ENCODE measurements at places on chromosomes 16 and 17.

GRCh38 chr17:9825641-9826150 lies at the start of gene GLP2R:
TSS of gene GLP2R (plus strand) at chr17:9825924. CDS start at chr17:9826064, 140 bp downstream.
- no peak for DNase-seq

GRCh38 chr16:8887952-8888560 lies 5.9 kb downstream of the LITAFD start:
- no peak for DNase-seq

DNA sequence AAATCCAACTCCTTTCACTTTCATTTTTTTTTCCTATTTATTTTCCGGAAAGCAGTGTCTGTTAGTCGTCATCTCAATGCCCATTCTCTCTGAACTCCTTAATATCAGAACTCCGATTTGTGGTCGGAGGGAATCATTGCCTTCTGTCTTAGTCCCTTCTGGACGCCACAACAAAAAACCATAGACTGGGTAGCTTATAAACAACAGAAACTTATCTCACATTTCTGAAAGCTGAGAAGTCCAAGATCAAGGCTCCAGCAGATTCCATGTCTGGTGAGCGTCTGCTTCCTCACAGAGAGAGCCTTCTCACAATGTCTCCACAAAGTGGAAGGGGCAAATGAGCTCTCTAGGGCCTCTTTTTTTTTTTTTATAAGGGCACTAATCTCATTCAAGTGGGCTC lies 296.6 kb upstream of the CDH11 start:
- DNase-seq: no peak

DNA sequence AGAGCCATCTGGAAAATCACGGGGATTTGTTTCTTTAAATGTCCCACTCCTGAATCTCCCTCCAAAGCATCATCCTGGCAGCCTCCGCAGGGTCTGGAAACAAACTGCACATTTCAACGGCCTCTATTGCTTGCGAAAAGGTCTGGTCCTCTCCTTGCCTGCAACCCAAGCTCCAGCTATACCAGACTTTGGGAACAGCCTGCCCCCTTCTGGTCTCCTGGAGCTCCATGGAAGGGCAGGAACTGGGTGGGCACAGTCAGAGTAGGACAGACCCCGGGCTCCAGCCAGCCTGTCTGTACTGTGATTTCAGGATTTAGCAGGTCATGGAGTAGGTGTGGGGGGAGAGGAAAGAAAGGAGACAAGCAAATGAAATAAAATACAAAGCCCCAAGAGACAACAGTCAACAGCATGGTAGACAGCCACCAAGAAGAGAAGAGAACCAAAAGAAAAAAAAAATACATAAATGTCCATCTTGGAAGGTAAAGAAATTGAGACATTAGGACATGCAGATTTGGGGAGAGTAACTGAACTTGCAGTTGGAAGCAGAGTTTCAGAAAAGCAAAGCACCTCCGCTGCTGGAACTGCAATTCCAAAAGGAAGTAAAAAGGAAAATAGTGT lies 2.7 kb downstream of the XYLT1 start:
- peak; percentile 80 for DNase-seq

- peak; percentile 53 for DNase-seq
Observed at GRCh38 chr16:24729951-24730815, 732 bp downstream of the TNRC6A start.

DNA sequence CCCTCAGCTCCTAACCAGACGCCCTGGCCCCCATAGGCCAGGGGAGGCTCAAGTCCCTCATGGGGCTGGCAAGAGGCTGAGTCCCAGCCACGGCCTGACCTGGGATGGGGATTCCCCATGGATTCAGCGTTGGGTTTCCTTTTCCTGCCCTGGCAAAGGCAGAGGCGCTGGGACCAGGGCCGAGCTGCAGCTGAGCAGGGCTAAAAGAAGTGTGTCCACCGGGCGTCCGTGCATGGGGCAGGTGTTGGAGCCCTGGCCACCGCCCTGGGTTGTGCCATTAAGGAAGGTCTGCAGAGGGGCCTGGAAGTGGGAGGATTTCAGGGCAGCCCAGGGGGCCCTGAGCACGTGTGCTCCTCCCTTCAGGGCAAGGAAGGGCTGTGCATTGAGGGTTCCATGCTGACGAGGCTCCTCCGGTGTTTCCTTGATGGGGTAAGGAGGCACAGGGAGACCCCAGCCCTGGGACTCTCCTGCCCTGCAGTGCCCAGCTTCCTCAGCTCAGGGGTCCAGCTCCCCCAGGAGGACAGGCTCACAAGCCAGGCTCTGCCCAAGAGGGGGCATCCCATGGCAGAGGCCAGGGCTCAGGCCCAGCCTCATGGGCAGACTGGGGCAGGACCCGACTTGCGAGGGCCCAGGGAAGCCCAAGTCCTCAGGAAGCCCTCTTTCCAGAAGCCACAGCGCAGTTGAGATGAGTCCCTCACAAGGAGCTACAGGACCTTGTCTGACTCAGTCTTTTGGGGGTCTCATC lies 10.1 kb downstream of the TBC1D26 start:
- DNase-seq: no peak

DNA sequence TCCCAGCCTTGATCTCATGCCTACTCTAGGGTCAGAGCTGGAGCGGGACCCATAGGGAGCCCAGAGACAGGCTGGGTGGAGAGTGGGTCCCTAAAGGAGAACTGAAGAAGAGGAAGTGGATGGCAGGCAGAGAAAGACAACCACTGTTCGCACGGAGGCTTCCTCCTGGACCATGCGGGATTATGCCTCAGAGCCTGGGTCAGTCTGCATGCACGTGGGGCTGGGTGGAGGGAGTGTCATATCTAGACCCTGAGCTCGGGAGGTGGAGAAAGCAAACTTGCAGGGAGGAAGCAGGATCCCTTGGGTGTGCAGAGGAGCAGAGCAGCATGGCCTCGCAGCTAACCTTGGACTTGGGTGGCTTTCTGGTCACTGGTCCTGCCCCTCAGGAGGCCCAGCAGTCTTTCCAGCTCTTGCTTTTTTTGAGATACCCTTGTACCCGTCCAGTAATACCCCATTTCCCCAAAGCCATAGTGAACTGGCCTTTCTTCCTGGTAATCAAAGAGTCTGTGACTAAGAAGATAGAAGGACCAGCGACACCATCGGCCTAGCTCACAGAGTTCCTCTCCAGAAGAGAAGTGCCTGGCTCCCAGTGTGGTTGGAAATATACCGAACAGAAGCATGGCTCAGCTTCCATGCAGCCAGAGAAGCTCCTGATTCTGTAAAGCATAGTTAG lies 344.2 kb downstream of the CPPED1 start:
- no peak for DNase-seq

GRCh38 chr16:47627721-47628120 lies 166.6 kb downstream of the PHKB start:
- no peak for DNase-seq

DNA sequence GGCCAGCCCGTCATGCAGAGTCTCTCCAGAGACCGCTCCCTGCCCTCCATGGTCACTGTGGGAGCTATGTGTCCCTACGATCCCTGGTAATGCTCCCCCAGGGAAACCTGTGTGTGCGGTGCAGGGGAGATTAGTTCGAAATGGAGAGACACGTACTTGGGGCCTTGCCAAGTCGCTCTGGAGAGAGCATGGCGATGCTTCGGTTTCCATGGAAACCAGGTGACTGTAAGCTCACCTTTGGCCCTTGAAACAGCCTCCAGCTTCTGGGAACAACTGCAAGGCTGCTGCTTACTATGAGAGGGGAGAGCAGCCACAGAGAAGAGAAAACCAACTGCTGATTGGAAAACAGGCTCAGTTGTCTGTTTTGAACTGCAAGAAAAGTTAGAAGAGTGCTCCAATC lies 879.7 kb upstream of the EEF2KMT start:
- no peak for DNase-seq

DNA sequence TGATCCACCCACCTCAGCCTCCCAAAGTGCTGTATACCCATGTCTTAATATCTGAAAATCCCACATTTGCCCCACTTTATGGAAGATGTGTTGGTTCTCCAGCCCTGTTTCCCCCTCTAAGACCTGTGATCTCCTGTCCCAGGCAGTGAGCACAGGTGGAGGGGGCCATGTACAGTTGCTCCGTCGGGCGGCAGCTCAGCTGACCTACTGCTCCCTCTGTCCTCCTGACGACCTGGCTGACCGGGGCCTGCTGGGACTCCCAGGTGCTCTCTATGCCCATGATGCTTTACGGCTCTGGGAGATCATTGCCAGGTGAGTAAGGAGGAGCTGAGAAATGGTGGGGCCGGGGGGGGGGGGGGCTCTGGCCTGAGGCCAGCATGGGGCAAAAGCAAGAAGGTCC lies 6.7 kb upstream of the RNASEK start:
- no peak for DNase-seq

- peak; percentile 75 for DNase-seq
Observed at GRCh38 chr17:2398655-2399571, 1.9 kb downstream of the MNT start.

GRCh38 chr17:40415390-40415789 lies 2.3 kb downstream of the TOP2A start:
- DNase-seq: no peak

DNA sequence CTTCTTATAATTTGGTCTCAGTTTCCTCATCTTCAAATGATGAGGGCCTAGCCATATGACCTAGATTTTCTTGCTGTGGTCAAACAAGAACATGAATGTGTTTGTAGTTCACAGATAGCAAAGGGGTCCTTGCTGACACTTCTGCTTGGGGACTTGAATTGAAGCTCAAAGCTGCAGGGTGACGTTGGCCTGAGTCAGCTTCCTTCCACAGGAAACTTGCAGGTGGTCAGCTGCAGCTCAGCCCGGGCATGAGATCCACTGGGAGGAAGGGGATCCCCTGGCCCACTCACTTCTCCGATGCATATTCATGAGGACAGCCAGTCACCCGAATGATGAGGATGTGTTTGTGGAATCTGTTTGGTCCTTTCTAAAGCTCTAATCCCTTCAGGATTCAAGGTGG lies 42.6 kb upstream of the AXIN2 start:
- no peak for DNase-seq

DNA sequence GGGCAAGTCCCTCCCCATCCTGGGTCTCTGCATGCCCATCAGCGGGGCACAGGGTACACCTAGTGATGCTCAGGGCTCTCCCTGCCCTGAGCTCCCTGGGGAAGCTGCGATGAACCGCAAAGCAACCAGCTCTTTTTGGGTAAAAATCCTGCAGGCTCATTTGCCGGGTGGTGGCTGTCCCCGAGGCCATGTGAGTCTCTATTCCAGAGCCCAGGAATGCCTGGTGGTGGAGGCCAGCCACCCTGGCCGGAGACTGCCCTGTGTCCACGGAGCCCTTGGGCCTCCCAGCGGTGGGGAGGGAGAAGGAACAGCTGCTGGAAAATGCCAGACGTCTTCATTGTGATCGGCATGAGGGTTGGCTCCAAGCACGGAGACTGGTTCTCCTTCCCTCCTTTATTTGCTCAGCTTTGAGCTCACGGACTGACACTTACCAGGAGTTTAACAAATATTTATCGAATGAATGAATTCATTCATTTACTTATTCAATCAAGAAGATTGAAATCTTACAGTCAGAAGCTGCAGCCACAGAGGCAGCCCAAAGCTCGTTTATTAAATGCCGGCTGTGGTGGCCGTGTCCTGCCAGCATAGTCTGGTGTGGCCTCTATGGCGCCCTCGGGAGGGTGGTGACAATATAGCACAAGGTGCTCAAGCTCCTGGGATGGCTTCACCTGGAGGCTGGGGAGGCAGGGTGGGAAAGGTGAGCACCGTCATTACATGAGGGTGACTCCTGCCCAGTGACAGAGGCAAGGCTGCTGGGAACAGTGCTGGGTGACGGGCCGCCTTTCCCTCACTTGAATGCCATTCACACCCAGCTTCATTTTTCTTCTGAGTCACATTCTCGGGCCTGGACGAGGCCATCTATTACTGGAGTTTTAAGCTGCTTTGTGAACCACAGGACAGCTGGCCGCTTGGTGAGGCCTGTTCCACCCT lies 31.1 kb upstream of the JPH3 start:
- DNase-seq: peak; percentile 58

- peak; percentile 7 for DNase-seq
Observed at GRCh38 chr16:15782573-15783365, 74.1 kb downstream of the MYH11 start.

DNA sequence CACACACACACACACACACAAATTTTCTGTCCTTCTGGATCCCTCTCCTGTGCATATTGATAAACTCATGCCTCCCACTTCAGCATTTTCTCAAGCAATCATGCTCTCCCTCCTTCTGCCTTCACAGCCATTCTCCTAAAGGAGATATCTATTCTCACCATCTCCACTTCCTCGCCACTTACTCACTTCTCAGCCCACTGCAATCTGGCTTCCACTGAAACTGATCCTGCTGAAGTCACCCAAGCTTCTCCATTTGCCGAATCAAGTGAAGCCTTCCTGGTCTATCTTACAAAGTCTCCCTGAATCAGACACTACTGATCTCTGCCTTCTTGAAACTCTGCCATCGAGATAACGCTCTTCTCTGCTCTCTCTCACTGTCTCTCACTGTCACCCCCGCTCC lies 54.0 kb upstream of the GNAO1 start:
- DNase-seq: no peak

- DNase-seq: no peak
Observed at GRCh38 chr16:11446566-11447119, 101.4 kb downstream of the RMI2 start.

GRCh38 chr17:76493505-76494167 lies 7.6 kb downstream of the RHBDF2 start:
- peak; percentile 40 for DNase-seq

GRCh38 chr17:40450175-40450574 lies 6.9 kb downstream of the IGFBP4 start:
- peak; percentile 68 for DNase-seq

DNA sequence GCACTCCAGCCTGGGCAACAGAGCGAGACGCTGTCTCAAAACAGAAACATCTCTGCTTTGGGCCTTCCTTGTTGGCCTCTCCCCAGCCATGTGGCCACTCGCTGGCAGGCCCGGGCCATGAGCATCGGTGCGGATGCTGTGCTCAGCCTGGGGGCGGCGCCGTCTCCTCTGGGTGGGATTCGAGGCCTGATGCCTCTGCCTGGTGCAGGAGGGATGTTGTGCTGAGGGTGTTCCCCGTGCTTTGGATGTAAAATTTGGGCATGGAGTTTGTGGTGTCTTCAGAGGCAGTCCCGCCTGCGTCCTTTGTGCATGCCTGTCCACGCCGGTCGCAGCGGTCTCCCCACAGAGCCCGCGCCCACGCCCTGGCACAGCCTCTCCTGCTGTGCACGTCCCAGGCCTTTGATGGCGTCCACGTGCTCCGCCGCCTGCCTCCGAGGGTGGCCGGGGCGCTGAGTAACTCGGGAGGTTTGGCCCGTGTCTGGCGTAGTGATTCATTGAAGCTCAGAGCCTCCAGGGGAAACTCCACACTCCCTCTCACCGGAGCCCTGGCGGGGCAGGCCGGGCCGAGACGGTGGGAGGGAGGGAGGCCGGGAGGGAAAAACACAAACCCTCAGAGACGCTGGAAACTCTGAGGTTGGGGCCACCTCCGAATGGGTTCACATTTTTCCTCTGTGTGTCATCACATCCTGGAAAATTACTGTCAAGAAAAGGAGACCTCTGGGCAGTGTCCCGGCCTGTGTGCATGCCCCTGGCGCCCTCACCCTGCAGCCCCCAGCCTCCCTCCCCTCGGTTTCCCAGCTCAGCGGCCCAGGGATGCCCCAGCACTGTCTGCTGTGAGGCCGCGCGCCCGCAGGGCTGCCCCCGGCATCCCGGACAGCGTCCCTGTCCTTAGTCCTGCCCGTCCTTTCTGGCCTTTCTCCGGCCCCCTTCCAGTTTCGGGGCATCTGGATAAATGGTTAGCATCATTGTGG lies 19.0 kb downstream of the CENPX start:
- DNase-seq: no peak

- no peak for DNase-seq
Observed at GRCh38 chr16:4780235-4780634, 7.9 kb downstream of the SEPTIN12 start.

GRCh38 chr16:79276501-79276900 lies 324.0 kb downstream of the MAF start:
- DNase-seq: no peak

Measured in activated naive CD4-positive, alpha-beta T cell treated with anti-CD3 and anti-CD28 coated beads for 36 hours (primary cell).